ENCODE measurements at places on chromosomes 6 and 20. TPM values are rescaled to one million over a fixed set of nuclear protein-coding genes. Genes with fewer than 3 reads are reported as not detected.

SPATS1 gene
- total RNA-seq: not detected

POU5F1 gene
- not detected for total RNA-seq

SMIM13 gene
- total RNA-seq: 12.4 TPM

KCNK5 gene
- not detected for total RNA-seq

PTGIS gene
- 1.5 TPM for total RNA-seq

MAPK13 gene
- 4.1 TPM for total RNA-seq

TCF21 gene
- not detected for total RNA-seq

ABCC10 gene
- 22.5 TPM for total RNA-seq

KIF3B gene
- total RNA-seq: 29.3 TPM

LY6G5C gene
- 1.1 TPM for total RNA-seq

FAXC gene
- total RNA-seq: 0.56 TPM

PPP1R16B gene
- 135 TPM for total RNA-seq

LINC00237 gene
- total RNA-seq: not detected

LPIN3 gene
- 2.4 TPM for total RNA-seq

CYP21A2 gene
- not detected for total RNA-seq

COL21A1 gene
- 0.85 TPM for total RNA-seq

CRIP3 gene
- total RNA-seq: not detected

TNFRSF21 gene
- 19.8 TPM for total RNA-seq

TRAM2 gene
- 113 TPM for total RNA-seq

TAP1 gene
- 35.1 TPM for total RNA-seq

SNX5 gene
- 88.6 TPM for total RNA-seq

GSTA2 gene
- total RNA-seq: not detected

TULP4 gene
- total RNA-seq: 85.8 TPM

RXRB gene
- total RNA-seq: 18.3 TPM

GGT7 gene
- total RNA-seq: 5.1 TPM

MYL9 gene
- 11.6 TPM for total RNA-seq

DDO gene
- total RNA-seq: 0.36 TPM

CALHM5 gene
- total RNA-seq: 8.5 TPM

TFAP2A gene
- total RNA-seq: 0.09 TPM

PLN gene
- total RNA-seq: not detected

GGTLC1 gene
- not detected for total RNA-seq
